ENCODE measurements at places on chromosomes 1 and 21.
A peak's percentile ranks its signal among the peaks of the same experiment; 100 is the strongest.

DNA sequence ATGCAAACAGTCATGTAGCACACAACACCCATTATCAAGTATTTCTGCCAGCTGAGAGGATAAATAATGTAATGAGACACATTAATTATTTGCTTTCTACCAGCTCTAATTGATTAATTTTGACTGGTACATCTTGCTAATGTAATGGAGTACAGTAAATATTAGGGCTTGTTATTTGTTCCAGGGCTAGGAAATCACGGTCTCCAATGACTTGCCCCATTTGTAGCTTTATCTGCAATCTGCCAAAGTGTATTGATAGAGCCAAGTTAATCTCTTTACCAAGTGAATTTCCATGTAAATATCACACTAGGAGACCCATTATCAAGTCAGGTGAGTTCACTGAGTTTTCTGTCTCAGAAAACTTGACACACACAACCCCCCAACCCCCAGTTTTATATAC is 55.1 kb downstream of the RGS13 start:
- DNase-seq = no peak

GRCh38 chr1:201888282-201889089 is at the start of gene SHISA4:
Gene SHISA4, plus strand, starts transcription at chr1:201888898. Its CDS starts 97 bp downstream, at chr1:201888995.
- DNase-seq = no peak

- DNase-seq = peak; percentile 59
These were observed 84.2 kb downstream of the LBR start for GRCh38 chr1:225343618-225344017.

GRCh38 chr1:166273618-166274017 is 106.8 kb upstream of the FAM78B start:
- no peak for DNase-seq

DNA sequence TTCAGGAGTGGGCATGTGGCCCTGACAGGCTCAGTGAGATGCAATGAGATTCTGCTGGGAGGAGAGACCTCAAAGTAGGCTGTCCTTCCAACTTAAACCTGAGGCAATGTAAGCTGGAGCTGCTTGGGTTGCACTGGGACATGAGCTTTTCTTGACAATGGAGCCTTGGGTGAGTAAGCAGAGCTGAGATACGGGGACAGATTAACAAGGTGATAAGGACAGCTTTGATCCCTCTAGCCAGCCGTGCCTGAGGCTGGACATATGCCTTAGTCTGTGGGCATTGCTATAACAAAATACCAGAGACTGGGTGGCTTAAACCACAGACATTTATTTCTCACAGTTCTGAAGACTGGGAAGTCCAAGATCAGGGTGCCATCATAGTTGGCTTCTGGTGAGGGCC is 18.3 kb upstream of the NGF start:
- no peak for DNase-seq

DNA sequence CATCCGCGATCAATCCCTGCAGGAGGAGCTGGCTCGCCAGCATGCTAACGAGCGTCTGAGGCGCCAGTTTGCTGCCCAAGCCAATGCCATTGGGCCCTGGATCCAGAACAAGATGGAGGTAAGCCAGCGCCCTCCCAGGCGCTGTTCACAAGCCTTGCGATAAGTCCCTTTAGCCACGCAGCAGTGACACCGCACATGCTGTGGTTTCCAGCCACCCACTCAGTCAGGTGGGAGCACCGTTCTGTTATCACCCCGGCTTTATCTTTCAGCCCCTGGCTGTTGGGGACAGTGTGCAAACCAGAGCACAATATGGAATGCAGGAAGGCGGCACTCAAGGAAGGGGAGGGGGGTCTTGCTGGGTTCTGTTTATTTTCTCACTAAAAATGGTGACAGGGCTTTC is 41.1 kb upstream of the MTR start:
- DNase-seq = no peak

DNA sequence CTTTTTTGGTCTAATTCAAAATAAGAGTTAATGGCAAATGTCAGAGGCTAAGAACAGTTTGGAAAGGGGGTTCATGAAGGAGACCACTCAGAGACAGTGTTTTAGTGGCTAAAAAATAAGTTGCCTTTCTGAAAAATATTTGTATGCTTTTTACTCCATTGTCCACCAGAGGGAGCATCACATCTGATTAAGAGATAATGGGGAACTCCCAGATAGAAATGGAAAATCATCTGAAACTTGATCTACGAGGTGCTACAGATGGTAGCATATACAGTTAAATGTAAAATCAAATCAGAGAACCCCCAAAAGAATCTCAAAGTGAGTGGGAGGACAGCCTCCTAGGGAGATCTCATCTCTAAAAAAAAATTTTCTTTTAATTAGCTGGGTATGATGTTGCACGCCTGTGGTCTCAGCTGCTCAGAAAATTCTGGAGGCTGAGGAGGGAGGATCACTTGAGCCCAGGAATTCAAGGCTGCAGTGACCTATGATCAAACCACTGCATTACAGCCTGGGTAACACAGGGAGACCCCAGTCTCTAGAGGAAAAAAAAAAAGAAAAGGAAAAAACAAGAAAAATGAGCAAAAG is 9.7 kb downstream of the SMYD3 start:
- DNase-seq = peak; percentile 75

DNA sequence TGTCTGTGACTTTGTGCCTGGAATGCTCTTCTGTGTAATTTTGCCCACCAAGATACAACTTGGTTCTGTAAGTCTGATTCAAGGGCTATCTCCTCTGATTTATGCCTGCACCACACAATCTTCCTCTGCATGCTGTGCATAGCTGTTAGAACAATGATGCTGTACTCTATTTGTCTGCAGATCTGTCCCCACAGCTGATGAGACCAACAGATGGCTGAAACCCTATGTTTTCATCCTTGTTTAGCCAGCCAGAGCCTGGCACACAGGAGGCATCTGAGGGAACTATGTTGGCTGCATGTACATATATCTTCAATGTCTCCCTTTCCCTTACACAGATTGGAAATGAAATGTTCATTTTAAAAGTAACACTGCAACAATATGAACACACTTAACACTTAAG is 58.0 kb upstream of the ABCA4 start:
- DNase-seq = no peak

GRCh38 chr1:79207331-79207730 is 200.8 kb upstream of the ADGRL4 start:
- DNase-seq = no peak

GRCh38 chr1:59293849-59294248 is 3.0 kb upstream of the FGGY start:
- no peak for DNase-seq

GRCh38 chr1:180789460-180789859 is 123.2 kb upstream of the KIAA1614 start:
- no peak for DNase-seq

DNA sequence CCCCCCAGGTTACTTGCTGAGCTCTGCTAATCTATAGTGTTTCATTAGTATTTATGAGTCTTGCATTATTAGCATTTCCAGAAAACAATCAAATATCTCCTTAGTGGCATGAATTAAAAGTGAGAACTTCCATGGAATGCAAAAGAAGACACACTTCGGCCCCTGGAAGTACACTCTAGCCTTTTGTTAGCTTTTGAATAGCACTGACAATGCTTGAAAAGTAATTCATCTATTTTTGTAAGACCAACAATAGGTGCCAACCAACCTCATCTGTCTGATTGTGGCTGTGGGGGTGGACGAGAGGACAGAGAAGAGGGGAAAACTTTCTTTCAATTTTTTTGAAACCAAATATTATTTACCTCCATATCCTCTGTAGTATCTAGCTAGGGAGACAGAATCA is 27.8 kb downstream of the KIAA0040 start:
- DNase-seq = no peak
